ENCODE measurements at places on chromosomes 11 and 22. TPM values are rescaled to one million over a fixed set of nuclear protein-coding genes. Genes with fewer than 3 reads are reported as not detected.
A peak's percentile ranks its signal among the peaks of the same experiment; 100 is the strongest.

SPI1 gene
- not detected for total RNA-seq

SCGB1C1 gene
- not detected for total RNA-seq

HOATZ gene
- not detected for total RNA-seq

CYB5R2 gene
- 3.4 TPM for total RNA-seq

HEPHL1 gene
- total RNA-seq: not detected

UBQLNL gene
- not detected for total RNA-seq

RBMXL2 gene
- total RNA-seq: not detected

NOX4 gene
- total RNA-seq: not detected

IL17REL gene
- total RNA-seq: 0.09 TPM

PIWIL4 gene
- total RNA-seq: 0.65 TPM

GAS2L1 gene
- total RNA-seq: 1.5 TPM

CCDC157 gene
- 3.2 TPM for total RNA-seq

GRCh38 chr22:41482319-41482935 lies 13.5 kb downstream of the ACO2 start:
- no peak for DNase-seq

GRCh38 chr22:48197189-48197690 lies 1434.8 kb downstream of the TBC1D22A start:
- DNase-seq: no peak

DNA sequence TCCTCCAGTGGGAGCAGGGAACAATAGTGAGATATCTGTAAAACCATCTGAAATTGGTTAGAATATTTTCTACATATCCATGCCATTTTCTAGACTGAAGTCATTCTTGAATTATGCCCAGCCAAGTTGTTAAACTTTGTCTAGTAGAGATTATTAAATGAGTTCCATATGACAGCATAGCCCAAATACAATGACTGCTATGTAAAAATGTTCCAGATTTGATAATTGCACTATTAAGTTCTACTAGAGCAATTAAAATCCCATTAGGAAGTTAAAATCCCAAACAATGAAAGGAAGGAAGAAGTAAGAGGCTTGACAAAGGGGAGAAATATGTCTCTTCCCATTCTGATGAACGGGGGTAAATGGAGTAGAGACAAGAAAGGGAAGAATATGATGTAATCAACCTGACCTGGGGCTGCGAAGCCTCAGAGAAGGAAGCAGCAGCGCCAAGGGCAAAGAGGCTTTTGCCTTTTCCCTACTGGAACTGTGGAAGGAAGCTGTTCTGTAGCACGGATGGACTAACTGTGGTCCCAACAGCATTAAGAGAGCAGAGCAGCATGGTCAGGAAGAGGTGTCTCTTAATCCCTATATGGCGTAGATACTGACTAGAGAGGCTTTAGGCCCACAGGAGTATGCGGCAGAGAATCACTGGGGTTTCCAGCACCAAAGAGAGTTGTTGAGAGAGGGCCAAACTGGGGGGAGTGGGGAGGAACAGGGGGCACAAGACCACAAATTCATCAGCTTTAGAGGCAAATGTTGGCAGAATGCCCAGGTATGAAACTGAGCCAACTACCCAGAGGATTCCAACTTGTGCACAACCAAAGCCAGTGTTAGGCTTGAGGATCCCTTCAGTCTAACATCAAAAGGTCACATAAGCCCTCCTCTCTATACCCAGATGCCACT lies 26.7 kb downstream of the RRP8 start:
- peak; percentile 49 for DNase-seq

GRCh38 chr22:17817079-17817478 lies 42.8 kb upstream of the BID start:
- DNase-seq: no peak

DNA sequence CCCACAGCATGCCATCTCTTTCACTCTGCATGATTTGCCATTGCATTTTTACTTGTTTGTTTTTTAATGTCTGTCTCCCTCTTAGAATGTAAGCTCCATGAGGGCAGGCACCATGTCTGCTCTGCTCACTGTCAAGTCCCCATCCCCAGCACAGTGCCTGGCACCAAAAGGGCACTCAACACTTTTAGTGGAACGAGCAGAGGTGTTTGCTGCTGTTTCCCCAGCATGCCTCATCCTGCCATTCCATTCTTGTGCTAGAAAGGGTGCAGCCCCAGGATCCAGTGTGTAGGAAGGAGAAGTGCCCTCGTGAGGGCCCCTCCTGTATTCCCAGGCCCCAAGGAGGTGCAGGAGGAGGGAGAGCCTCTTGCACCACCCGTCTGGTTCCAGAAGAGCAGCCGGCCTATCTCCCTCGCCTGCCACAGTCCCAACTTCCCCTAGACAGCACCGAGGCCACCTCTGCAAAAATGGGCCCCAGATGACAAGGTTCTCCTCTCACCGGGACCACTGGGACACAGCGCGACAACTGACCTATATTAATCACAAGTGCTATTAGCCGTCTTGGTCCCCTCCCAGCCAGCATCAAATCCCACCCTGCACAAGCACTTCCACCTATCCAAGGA lies 33.3 kb upstream of the CACNG2 start:
- DNase-seq: no peak

GRCh38 chr11:15222777-15223176 lies 108.1 kb downstream of the INSC start:
- no peak for DNase-seq

- no peak for DNase-seq
These were observed 62.0 kb upstream of the NECTIN1 start for GRCh38 chr11:119791047-119791446.

- DNase-seq: no peak
These were observed 17.3 kb downstream of the MIF start for GRCh38 chr22:23911318-23911980.

GRCh38 chr11:130190371-130190881 lies 30.8 kb downstream of the ST14 start:
- DNase-seq: no peak

DNA sequence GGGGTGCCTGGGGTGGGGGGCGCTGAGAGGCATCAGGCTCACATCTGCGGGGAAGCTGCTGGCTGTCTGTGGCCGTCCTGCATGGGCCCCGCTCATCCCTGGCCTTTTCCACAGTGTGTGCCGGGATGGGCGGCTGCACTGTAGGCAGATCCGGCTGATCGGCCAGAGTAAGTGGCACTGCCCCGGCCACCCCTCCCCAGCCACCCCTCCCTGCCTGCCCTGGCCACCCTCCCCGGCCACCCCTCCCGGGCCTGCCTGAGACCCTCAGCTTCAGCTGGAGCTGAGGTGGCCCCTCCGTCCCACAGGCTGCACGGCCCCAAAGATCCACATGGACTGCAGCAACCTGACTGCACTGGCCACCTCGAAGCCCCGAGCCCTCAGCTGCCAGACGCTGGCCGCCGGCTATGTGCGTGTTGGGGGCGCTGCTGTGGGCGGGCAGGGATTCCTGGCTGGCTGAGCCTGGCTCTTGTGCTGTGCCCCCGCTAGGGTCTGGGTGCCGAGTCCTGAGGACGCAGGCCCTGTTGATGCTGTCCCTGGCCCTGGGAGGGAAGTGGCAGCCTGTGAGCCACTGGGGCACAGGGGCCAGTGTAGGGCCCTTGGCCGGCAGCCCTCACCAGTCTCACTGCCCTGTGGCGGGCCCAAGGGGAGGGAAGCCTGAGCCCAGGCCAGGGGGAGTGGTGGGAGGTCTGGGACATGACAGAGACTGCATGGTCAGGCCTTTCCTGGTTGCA lies 10.9 kb downstream of the MUC2 start:
- DNase-seq: no peak

DNA sequence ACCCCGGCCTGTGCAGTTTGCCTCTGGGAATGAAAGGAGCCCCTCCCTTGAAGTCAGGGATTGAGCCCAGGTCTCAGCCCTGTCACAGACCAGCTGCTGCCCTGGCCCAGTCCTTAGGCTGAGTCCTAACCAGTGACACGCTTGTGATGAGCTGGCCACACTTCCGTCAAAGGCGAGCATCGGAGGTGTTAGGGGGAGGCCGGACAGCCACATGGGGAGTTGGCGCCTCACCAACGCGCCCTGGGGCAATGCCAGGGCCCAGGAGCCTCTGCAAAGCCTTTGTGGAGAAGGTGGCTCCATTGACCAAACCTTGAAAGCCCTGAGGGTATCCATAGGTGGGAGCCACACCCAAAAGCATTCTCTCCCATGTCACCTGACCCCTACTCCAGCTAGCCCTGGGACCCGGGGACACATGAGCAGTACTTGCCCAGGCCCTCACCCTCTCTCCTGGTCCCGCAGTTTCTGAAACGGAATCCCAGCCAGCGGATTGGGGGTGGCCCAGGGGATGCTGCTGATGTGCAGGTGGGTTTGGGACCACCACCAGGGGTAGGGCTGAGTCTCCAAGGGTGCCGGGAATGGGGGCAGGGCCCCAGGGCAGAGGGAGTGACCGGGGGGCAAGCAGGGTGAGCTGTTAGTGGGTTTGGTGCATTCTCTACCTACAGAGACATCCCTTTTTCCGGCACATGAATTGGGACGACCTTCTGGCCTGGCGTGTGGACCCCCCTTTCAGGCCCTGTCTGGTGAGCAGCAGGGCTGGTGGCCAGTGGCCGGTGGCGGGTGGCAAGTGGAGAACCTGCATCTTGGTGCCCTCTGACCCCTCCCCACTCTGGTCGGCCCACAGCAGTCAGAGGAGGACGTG lies 3.7 kb downstream of the PTPRCAP start:
- no peak for DNase-seq

DNA sequence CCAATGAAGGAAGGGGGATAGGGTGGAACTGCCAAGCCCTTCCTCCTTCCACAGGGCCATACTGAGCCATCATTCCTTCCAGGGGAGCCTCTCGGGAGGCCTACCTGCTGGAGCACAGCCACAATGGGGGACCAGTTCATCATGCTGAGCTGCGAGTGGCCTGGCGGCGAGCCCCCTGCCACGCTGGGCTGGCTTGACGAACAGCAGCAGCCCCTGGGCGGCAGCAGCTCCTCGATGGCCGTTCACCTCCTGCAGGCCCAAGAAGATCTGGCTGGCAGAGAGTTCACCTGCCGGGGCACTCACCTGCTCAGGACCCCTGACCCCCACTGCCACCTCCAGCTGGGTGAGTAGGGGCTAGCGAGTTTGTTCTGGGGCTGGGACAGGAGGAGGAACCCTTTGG lies 5.9 kb downstream of the VSIG10L2 start:
- no peak for DNase-seq

DNA sequence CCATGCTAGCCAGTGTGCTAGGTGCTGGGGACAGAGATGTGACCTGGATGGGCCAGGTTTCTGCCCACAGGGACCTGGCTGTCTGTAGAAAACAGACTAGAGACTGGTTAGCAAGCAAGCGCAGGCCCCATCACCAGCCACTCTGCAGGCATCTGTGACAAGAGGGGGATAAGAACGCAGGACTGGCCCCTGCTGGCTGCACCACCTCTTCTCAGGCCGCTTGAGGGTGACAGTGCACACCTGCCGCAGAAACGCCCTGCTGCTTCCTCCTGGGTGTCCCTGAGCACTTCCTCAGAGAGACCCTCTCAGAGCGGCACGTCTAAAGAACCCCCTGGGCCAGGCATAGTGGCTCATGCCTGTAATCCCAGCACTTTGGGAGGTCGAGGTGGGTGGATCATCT lies 5.9 kb upstream of the PICK1 start:
- DNase-seq: no peak

DNA sequence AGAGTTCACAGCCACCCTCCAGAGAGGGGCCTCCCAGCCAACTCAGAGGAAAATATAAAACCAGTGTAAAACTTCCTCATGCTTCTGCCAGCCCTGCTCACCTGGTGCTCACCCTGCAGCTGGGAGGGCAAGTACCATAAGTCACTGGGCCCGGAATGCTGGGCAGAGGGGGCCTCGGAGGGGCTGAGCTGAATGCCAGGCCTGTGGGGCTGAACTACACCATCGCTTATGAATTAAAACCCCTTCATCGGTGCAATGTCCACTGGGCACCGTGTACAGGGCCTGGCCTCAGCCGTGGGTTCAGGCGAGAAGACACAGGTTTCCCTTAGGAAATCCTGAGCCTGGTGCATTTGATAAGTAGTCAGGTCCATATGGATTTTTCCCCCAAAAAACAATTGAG lies 828.6 kb downstream of the TBC1D22A start:
- no peak for DNase-seq

GRCh38 chr22:17637490-17638181 lies 921 bp upstream of the BCL2L13 start:
- no peak for DNase-seq

DNA sequence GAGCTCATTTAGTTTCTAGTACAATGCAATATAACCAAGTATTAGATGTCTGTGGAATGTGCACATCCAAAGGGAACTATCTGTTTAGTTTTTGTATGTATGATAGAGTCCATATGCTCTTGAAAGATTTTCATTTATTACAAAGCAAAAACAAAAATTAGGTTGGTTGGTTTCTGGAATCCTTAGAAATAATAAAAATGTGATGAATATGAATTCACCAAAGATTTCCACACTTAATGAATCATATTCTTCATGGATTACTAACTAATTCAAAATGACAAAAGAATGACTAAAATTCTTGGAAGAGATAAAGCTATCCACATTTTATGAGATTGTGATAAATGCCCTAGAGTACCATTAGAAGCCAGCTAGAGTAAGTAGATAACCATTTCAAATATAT lies 261.1 kb downstream of the SBF2 start:
- DNase-seq: no peak

- DNase-seq: no peak
These were observed 51.0 kb downstream of the ALX4 start for GRCh38 chr11:44258839-44259420.

DNA sequence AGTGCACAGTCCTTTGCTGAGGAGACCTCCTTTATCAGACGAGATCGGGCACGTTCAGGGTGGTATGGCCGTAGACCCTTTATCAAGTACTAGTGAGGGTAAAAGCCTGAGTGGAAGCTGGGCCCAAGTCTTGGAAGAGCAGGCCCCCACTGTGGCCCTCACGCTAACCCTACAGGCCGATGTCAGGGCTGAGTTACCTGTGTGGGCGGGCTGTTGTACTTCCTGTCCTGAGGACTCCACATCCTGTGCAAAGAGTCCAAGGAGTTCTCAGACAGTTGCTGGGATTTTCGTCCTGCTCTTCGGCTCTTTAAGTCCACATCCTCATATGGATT lies 34.9 kb downstream of the RPL27A start:
- no peak for DNase-seq

DNA sequence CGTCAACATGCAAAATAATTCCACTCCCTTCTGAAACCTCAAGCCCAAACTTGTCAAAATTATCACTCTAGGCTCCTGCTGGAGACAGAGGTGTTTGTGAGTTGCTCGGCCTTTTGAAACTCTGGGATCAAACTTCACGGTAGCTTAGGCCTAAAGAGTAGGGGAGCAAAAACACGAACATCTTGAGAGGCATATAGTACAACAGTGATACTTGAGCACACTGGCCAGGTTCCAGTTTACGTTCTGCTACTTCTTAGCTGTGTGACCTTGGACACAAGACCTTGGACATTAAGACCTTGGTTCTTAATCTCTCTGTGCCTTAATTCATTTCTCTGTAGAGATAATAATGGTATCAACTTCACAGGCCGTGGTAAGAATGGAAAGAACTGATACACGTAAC lies 123.5 kb upstream of the LMO1 start:
- no peak for DNase-seq

DNA sequence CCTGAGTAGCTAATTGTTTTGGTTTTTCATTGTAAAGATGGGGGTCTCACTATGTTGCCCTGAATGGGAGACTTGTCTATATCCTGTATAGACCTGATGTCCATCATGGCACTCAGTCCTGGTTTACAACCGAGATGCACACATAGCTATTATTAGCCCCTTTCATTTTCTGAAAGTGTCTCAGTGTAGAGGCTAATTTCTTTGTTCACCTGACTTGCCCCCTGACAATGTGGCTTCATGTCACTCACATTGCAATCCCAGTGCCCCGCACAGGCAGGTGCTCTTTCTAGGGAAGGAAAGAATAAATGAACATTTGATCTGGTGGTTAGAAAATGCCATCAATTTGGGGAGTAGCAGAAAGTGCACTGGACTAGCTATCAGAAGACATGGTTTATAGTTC lies 13.1 kb upstream of the KDM2A start:
- no peak for DNase-seq

GRCh38 chr22:25351631-25352293 lies 132.3 kb downstream of the CRYBB2 start:
- no peak for DNase-seq
